Activated CD4-positive, alpha-beta T cell treated with anti-CD3 and anti-CD28 coated beads, Interleukin-2, amount 50 U/mL, for 48 hours (primary cell): ENCODE measurements at places on chromosomes 1 and 21.

DNA sequence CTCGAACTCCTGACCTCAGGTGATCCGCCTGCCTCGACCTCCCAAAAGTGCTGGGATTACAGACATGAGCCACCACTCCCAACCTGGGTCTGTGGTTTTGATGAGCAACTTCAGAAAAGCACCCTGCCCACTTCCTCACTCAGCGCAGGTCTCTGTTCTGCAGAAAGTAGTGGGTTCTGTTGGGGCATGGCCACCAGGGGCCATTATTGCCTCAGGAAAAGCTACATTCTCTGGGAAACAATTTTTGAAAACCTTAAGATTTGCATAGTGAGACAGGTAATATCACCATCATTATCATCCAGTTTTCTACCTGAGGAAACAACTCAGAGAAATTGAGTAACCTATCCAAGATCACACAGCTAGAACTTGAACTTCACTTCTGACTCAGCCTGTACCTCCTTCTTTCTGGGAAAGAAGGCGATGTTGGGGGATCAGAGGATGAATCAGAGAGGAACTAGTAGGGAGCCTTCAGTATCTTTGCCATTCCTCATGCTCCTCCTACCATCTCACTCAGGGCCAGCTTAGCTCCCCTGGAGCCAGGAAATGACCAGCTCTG lies 7.1 kb upstream of the NES start:
- DNase-seq: peak; percentile 41

- DNase-seq: peak; percentile 55
These were observed at the start of gene ECE1 for GRCh38 chr1:21289700-21290545. ECE1 (minus strand) TSS chr1:21290463; CDS start chr1:21290414, 49 bp downstream.

DNA sequence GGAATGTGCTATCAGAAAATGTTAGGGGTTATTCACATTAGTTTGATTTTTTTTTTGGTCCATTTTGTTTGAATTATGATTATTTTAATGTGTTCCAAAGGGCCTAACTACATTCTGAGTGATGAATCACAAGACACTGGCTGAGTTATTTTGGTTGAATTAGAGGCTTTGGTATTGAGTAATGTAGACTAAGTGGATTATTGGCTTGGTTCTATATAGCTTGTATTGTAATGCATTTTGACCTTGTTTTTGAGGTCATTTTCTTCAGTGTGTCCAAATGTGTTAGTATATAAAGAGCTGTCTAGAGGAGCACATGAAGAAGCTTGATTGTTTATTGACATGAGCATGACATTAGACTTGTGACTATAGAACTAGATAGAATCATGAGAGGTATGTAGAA lies 3.4 kb downstream of the ZNF326 start:
- no peak for DNase-seq

GRCh38 chr21:44682580-44683151 lies 703 bp upstream of the KRTAP12-1 start:
- DNase-seq: no peak

GRCh38 chr1:5571438-5571837 lies 420.8 kb downstream of the NPHP4 start:
- no peak for DNase-seq
